ENCODE measurements at places on chromosomes 4 and X.

DNA sequence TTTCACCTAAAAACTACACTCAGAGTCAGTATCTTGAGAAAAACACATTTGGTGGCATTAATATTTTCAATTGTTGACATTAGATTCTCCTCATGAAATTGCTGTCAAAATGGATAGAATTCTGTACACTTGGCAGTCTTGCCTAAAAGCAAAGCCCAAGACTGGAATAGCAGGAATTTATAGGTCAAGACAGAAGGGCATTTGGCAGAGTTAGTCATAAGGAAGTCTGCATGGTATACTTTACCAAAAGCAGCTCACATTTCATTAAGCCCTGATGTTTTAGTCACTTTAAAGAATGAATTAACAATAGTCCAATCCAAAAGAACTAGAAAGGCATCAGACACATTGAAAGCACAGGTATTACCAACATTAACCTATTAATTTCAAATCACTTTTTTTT, 7.1 kb downstream of the CCDC160 start:
- peak; percentile 31 for DNase-seq

DNA sequence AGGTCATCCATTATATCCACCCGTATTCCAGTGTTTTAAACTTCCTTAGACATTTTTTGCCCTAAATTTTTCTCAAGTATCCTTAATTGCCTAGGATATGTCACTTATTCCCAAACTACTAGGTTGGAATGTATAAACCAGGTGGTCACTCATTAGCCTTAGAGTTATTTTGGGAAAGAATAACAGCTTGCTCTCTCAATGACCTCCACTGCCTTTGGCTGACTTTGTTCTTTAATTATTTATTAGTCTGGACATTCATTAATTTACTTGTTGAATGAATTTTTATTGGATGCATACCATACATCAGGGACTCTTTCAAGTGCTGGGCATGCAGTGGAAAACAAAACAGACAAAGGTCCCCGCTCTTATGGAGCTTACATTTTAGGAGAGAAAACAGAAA, 609.3 kb upstream of the IGFBP7 start:
- no peak for DNase-seq

- DNase-seq = peak; percentile 18
Measured at GRCh38 chrX:33307911-33308354, 96.6 kb upstream of the DMD start.

- DNase-seq = no peak
Measured at GRCh38 chrX:77595848-77596247, 148.7 kb downstream of the FGF16 start.

DNA sequence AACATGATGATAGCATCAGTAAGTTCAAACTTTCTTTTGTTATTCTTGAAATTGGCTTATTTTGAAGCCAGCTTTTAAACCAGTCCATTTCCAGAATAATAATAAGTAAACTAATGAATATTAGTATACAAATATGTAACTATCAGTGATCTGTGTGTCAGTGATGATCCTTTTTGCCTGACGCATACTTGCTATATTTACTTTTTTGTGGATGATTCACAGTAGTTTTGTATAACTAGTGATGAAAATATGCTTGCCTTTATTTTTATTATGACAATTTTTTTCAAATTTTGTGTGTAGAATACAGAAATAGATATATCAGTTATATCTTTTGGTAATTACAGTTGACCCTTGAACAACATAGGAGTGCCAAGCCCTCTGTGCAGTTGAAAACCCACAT, 49.5 kb downstream of the USP53 start:
- no peak for DNase-seq

DNA sequence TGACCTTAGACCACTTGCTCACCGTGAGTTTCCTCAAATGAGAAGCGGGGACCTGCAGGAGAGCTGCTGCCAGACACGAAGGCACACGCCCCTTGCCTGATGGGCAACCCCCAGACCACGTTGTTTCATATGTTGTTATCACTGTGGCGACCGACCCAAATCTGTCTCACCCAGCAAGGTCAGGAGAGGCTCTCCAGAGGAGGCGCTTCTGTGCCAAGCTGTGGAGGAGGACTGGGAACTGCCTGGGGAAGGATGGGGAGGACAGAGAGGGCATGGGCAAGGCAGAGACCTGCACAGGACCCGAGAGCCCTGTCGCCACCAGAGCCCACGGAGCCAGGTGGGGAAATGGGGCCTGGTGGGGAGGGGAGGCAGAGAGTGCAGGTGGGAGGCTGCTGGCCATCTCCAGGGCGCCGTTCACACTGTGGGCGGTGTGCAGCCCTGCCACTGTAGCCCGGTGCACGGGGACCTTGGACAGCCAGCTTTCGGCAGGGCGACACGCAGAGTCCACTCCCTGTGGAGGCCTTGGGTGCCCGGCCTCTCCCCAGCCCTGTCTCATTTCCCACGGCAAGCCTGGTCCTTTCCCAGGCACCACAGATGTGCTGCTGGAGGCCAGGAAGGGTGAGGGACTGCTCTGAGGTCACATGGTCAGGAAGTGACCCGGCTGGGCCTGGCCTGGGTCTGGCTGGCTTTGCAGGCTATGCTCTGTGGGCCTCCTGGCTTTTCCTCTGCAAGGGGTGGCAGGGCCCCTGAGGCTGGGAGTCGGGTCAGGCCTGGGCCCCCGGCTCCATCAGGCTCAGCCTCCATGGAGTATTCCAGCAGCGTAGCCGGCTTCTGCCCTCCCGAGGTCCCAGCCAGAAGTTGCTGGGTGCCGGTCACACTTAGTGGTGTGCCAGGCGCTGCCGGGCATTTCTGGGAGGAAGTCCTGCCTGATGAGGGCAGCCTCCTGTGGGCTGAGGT, 3.2 kb downstream of the HTRA3 start:
- no peak for DNase-seq

DNA sequence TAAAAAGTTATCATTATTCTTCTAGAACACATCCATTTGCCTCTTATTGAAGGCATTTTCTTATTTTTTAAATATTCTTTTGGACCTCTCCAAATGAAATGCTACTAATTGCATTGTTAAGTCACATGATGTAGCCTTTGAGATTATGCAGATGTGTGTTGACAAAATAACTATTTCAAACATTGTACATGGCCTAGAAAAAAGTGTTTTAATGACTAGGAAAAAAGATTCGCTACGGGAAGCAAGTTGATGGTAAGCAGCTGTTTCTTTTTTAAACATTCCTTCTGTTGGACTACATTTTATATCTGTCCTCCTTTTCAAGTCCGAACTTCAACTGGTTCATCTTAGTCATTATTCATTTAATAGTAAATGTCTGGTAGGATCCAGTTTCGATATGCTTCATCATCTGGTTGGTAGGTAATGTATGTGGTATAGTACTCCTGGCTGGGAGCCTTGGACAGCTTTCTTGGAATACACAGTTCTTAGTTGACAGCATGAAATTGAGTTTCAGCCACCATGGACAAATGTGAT, 34.3 kb upstream of the GUCY1A1 start:
- no peak for DNase-seq

DNA sequence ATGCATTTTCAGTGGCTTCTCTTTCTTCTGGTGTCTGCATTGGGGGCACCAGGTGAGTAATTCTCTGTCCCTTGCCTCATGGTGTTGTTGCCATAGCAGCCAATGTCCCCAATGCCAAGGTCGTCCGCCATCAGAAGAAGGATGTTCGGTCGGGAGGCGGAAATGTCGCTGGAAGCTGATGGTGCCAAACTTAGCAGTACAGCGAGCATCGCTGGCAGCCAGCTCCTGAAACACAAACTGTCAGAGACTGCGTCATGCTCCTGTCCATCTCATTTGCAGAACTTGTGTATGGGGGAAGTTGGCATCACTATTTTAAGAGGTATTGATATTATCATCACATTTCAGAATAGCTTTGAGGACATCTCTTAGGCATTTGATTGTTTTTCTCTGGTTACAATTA, 29.1 kb upstream of the ARSD start:
- DNase-seq = no peak

- no peak for DNase-seq
Measured at GRCh38 chrX:35122756-35123155, 180.2 kb downstream of the FAM47B start.

DNA sequence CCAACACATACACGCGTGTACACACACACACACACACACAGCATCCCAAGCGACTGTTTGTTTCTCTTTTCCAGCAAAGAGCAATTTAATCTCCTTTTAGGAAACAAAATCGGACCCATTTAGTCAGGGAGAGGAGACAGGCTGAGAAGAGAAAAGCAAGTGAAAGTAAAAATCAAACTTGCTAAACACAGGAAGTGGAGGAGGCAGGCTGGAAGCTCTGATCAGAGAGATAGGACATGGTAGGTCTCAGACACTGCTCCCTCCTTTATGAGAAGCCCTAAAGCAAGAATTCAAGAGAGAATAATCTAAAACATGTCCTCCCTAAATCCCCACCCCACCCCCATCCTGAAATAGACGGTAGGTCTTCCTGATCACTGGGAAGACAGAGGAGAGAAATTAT, 62.3 kb downstream of the GPC3 start:
- no peak for DNase-seq

GRCh38 chr4:31390849-31391248, 670.7 kb downstream of the PCDH7 start:
- DNase-seq = no peak

- DNase-seq = no peak
Measured at GRCh38 chr4:81896936-81897335, 425.2 kb upstream of the RASGEF1B start.

DNA sequence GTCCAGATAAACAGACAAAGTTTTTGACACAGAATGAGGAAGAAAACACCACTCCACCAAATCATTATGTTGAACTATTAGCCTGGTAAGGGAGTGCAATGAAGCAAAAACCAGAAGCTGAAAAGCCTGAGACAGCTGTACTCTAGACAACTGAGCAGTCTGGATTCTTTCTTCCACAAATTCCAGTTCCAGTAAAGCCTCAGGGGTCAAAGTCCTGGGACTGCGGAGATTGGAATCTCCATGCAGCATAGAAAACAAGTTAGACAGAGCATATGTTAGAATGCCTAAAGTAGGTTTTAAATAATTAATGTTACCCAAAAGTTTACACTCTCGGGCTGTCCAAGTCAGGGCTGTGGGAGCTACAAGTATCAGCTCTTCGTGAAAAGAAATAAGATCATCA, 263.2 kb downstream of the TECRL start:
- no peak for DNase-seq

DNA sequence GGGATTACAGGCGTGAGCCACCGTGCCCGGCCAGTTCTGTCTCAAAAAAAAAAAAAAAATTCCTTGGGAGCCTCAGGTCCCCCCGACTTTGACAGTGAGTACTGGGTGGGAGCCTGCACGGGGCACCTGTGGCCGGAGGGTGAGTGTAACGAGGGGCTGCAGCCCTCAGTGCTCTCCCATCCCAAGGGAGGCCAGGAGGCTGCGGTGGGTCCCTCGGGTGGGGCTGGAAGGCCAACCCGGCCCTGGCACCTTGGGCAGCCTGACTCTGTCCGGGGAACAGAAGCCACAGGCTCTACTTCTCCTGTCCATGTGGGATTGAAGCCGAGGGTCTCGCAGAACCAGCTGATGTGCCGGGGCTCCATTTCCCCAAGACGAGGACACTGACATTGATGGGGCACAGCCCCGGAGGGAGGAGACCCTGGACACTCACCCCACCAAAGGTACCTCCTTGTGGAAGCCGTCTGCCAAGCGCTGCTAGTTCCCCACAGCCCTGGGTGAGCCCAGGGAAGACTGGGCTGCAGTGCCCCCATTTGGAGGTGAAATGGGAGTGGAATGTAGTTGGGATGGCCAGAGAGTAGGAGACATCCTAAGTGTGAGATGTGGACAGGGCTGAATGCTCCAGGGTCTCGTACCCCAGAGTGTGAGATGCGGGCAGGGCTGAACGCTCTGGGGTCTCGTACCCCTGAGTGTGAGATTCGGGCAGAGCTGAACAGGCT, 2.3 kb upstream of the SLC26A1 start:
- no peak for DNase-seq

DNA sequence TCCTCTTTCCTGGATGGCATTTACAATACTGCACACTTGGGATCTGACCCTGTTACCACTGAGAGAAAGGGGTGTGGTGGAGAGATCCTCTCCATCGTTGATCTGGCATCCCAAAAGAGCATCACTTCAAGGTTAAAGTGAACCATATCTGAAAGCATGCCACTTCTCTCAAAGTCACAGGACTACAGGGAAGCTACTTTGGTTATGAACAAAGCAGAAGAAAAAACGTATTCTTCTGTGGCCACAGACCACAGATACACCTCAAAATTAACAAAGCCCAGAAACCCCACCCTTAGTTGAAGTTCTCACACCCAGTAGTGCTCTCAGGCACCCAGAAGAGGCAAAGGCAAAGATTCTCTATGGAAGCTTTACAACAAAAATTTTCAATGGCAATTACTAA, 108.3 kb downstream of the JADE1 start:
- no peak for DNase-seq

DNA sequence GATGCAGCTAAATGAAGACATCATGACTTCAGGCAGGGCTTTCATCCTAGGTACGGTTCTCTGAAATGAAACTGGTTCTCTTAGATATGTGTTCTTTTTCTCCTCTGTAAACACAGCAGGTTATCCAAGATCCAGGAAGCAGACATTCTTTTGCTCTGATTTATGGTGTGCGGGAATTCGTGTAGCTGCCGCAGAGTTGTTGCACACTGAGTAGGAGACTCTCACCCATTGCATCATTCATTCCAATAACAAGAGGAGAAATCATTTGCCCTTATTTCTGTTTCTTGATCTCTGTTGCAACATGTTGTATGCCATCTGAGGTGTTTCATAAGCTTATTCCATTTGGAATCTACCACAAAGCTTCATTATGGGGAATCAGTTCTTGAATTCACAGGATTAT, 133.6 kb upstream of the VCX2 start:
- DNase-seq = peak; percentile 26

DNA sequence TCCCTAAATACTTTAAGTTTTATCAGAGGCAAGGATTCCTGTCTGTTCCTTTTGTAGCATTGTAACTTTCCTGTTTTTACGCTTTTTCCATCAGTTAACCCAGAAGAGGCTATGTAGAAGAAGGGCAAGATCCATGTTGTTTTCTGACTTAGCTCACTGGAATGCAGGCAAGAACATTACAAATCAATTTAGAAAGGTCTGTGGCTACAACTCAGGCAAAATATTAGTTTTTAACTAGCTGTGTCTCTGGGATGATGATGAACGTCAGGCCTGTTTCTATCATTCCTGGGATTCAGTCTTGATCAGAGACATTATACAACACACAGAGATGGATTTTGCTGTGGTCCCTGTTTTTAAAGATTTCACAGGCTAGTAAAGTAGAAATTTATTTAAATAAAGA, 813.0 kb upstream of the POU3F4 start:
- no peak for DNase-seq

DNA sequence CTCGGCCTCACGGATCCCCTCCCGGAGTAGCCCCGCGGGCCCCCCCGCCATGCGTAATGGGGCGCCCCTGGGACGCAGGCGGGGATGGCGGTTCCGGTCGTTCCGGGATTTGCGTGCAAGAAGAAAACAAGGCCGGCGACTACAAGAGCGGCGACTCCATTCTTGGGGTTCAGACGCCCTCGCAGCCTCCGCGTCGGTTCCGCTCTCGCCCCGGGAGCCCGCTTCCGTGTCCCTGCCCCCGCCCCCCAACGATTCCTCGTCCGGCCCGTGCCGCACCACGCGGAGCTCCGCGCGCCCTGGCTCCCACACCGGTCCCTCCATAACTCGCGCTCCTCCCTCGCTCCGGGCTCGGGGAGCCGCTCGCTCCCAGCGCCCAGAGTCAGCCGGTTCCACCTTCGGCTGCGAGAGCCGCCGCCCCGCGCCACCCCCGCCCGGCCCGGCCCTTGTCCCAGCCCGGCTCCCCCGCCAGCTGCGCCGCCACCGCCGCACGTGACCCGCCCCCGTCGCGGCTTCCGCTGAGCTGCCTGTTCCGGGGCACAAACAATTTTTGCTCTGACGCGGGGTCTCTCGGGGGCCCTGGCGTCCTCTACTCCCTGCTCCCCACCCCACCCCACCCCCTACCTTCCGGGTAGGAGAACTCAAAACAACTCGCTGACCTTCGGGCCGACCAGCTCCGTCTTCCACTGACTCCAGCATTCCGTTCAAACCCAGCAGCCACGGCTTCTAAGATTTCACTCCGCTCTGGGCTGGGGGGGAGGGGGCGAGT, 78.8 kb upstream of the BCOR start:
- DNase-seq = no peak
